ENCODE measurements at places on chromosomes 12 and 14.

GRCh38 chr14:102316338-102316742 lies 3.2 kb upstream of the ZNF839 start:
- peak overlapping the region; percentile 98 for H3K27ac ChIP-seq
- peaks cover 10% of the 10 kb centered on the region for H3K27me3 ChIP-seq
- peak overlapping the region; percentile 93 for H3K4me3 ChIP-seq
- no peaks in the 10 kb centered on the region for H3K36me3 ChIP-seq

DNA sequence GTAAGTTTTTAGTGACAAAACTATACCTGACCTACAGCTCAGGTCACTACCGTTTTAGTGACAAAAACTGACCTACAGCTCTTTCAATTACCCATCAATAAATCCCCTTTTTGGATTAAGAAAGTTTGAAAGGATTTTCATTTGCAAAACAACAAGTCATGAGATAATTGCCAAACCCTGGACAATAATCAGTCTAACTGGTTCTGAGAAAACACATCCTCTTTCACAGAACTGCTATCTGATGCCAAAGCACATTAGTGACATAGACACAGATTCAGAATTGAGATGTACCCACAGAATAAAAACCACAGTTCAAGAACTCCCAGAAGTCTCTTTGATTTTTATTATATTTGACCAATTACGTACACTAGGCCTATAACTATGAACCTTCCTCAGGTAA lies 126.0 kb upstream of the COCH start:
- H3K4me3 ChIP-seq = no peak overlapping the region
- DNase-seq = no peak
- H3K27ac ChIP-seq = no peak overlapping the region
- H3K27me3 ChIP-seq = no peaks in the 10 kb centered on the region

DNA sequence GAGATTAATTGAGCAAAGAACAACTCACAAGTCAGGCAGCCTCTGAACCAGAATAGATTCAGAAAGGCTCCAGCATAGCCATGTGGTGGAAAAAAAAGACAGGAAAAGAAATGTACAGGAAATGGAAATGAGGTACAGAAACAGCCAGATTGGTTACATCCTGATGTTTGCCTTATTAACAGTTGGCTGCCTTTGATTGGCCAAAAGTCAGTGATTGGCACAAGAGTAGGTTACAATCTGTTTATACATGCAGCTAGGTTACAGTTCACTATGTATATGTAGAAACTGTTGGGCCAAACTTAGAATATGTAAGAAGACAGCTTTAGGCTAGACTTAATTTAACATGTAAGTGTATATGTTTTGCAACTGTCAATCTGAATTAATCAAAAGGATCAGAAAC lies 118.9 kb downstream of the UNC79 start:
- DNase-seq = no peak
- no peaks in the 10 kb centered on the region for H3K36me3 ChIP-seq
- no peaks in the 10 kb centered on the region for H3K4me1 ChIP-seq
- H3K27me3 ChIP-seq = peaks cover 4% of the 10 kb centered on the region

GRCh38 chr14:58299401-58300330 lies 1.3 kb downstream of the ARID4A start:
- DNase-seq = peak; percentile 17
- H3K4me1 ChIP-seq = peaks cover 17% of the 10 kb centered on the region
- H3K4me3 ChIP-seq = peak overlapping the region; percentile 98
- peak overlapping the region; percentile 98 for H3K27ac ChIP-seq

DNA sequence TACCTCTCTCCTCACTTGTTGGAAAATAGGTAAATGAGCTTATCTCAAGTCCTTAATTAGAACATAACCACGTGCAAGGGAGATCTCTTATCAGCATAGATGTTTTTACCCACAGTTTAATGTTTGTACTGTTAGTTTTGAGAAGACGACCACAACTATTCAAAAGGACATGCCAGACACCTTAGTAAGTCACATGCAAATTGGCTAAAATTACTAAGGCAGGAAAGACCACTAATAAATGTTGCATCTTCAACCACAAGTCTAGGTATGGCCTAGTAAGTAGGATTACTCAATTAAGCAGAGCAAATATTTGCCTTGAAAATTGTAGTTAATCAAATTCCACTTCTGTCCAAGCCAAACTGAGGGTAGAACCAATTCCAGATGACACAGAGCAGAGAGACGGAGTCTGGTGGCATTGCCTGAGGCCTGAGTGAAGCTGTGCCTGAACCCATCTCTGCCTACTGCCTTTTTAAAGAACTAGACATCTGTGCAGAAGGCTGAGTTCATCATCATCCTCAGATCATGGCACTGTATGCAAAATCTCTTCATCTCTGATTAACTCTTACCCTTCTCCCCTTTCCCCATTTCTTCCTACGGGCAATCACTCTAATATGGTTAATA lies 29.7 kb upstream of the CHST11 start:
- no peak for DNase-seq
- no peak overlapping the region for H3K4me3 ChIP-seq
- peaks cover 7% of the 10 kb centered on the region for H3K27me3 ChIP-seq

DNA sequence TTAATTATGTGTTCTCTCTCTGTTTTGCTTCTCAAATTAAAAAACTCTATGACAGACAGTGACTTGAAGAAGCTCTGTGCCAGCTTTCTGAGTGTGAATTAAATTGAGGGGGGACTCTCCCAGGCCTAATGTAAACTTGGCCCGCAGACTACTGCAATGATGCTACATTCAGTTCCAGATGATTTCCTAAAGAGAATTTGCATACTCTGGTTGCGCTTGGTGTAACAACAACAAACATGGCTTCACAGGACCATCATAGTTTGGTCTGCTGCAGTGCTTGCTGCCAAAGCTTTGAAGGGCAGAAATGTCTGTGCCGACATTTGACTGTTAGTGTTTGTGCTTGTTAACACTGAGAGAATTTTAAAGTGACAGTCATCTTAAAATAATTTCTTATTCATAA lies 25.0 kb downstream of the CFAP54 start:
- no peak overlapping the region for H3K27ac ChIP-seq
- no peak overlapping the region for H3K4me3 ChIP-seq

DNA sequence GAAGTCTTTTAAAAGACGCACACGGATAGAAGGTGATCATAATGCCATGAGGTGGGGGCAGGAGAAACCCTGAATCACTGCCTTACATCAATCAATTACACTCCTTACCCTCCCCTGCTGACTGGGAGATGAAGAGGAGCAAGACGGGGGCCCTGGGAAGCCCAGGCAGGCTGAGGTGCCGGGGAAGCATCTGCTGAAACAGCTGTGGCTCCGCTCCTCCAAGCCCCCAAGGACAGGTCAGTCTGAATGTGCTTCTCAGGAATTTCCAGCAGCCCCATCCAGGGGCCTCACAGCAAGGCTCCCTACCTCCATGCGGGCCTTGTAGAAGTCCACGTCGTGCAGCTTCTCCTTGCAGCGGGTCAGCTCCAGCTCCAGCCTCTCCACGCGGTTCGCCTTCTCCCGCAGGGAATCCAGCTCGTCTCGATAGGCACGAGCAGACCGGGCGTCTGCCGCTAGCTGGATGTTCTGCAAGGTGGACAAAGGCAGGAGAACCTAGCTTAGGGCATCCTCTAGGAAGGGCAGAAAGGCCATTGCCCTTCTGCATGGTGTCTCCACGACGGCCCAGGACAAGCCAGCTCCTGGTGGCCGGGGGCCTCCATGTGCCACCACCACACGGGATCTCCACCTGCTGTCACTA lies 79.8 kb downstream of the CCDC88C start:
- H3K36me3 ChIP-seq = peaks cover 16% of the 10 kb centered on the region
- no peaks in the 10 kb centered on the region for H3K27me3 ChIP-seq
- no peak overlapping the region for H3K27ac ChIP-seq
- H3K4me3 ChIP-seq = no peak overlapping the region
- DNase-seq = no peak

GRCh38 chr12:2390133-2390532 lies 337.3 kb downstream of the CACNA1C start:
- H3K4me1 ChIP-seq = no peaks in the 10 kb centered on the region
- peaks cover 17% of the 10 kb centered on the region for H3K27me3 ChIP-seq
- H3K36me3 ChIP-seq = no peaks in the 10 kb centered on the region
- DNase-seq = no peak
- H3K27ac ChIP-seq = no peak overlapping the region
- no peak overlapping the region for H3K4me3 ChIP-seq

GRCh38 chr12:113891167-113891692 lies 74.9 kb downstream of the RBM19 start:
- DNase-seq = no peak
- H3K27me3 ChIP-seq = no peaks in the 10 kb centered on the region
- no peak overlapping the region for H3K4me3 ChIP-seq
- H3K36me3 ChIP-seq = peaks cover 4% of the 10 kb centered on the region

DNA sequence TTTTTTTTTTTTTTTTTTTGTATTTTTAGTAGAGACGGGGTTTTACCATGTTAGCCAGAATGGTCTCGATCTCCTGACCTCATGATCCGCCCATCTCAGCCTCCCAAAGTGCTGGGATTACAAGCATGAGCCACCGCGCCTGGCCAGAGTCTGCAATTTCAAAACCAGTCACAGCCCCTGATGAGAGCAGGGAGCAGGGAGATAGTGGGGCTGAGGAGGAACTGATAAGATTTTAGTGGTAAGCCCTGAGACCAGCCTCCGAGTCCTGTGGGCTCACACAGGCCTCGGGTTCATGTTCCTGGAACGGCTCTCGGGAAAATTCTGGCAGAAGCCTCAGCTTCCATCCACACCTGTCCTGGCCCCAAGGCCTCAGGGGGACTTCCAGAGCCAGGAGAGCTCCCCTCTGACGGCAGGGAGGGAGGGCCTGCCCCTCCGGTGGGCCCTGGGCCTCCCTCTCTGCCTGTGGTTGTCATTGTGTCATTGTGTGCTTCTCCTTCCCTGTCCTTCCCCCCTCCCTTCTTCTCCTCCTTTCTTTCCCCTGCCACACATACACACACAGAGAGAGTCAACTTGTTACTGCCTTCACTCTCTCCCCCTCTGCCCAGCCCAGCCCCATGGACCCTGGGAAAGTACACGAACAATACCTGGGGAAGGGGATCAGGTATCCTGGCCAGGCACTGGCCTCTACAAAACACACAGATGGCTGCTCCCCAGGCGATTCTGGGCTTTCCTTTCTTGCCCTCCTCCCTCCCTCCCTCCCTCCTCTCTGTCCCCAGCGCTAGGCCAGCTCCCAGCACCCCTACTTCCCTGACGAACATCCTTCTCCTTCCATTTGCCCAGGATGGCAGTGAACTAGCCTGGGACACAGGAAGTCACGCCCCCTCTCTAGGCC lies 294.1 kb downstream of the DPF3 start:
- DNase-seq = no peak
- no peak overlapping the region for H3K4me3 ChIP-seq
- no peak overlapping the region for H3K27ac ChIP-seq
- peaks cover 23% of the 10 kb centered on the region for H3K27me3 ChIP-seq

DNA sequence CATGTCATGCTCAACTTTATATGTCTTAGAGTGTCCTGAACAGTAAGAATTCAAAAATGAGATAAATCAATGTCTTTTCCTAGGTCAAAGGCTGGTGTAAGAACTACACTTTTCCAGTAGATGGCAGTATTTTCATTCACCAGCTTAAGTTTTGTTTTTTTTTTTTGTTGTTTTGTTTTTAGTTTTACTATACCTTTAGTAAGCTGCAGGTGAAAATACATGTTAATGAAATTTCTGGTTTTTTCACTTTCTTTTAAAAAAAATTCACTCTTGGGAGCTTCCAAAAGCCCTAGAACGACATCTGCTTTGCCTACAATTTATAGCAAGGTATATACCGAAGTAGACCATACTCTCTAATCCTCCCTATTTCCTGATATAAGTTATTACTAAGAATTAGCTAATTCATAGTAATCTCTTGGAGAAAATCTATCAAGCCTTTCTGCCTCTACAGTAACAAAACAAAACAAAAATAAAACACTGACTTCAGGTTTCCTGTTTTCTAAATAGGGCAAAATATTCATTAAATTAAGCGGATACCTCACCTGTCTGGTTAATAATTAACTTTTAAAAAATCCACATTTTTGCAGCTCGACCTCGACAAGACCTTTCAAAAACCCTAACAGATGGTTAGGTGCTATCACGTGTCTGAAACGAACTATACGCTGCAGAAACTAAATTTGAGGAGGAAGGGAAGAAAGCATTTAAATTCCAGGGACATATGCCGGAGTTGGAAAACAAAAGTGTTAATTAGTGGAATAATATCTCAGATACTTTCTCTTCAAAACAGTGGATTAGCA lies 2.7 kb upstream of the SAMD4A start:
- peak overlapping the region; percentile 78 for H3K4me3 ChIP-seq
- peaks cover 19% of the 10 kb centered on the region for H3K27me3 ChIP-seq
- peaks cover 14% of the 10 kb centered on the region for H3K4me1 ChIP-seq
- peak overlapping the region; percentile 95 for H3K27ac ChIP-seq

Measured in progenitor cell of endocrine pancreas (in vitro differentiated cells).